ENCODE measurements at places on chromosomes 6 and 20.

- DNase-seq, result no peak
These were observed 211.4 kb upstream of the RIN2 start for GRCh38 chr20:19546648-19547047.

DNA sequence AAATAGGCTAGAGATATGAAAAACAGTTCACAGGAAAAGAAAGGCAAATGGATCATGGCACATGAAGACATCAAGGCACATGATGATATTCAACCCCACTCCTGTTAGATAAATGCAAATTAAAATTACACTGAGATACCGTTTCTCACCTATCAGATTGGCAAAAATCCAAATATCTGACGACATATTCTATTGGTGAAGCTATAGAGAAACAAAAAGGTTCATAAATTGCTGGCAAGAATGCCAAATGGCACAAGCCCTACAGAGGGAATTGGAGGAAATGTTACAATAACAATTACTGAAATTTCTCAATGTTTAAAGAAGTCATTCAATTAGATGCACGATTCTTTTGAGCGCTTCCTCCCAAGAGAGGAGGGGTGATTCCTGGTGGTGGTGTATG lies 45.3 kb upstream of the DSN1 start:
- DNase-seq, result no peak

DNA sequence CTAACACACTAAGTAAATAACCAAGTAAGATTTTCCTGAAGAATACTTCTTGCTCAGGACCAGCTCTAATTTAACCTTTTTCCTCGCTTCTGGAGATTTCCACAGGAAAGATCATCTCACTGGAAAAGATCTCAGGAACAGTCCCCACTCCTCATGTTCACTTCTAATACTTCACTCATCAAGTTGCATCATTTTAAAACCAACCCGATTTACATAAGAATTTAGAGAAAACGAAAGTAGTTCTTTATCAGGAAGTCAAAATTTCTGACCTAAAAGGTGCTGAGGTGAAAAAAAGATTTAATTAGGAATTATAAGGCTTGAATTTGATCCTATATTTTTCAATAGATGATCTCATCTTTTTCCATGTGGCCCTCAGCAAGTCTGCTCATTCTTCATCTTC lies 46.6 kb upstream of the PKHD1 start:
- DNase-seq, result no peak

- DNase-seq, result peak; percentile 98
These were observed 11.1 kb downstream of the RPL7L1 start for GRCh38 chr6:42890311-42891198.

DNA sequence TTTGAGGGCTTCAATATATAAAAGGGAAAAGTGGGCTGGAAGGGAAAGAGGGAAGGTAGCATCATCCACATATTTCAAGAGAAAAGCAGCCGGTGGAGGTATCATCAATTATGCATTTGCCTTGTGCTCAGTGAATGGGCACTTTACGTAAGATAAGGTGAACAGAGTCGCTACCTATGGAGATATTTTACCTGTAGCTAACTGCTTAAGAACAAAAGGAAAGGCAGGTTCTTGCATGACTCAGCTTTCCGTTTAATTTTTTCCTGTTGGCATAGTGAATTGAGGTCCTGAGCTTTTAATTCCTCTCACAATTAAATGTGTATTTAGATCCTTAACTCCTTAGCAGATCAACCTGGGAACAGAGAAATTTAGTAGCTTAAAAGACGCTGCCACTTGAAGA lies 25.5 kb upstream of the PLCB4 start:
- DNase-seq, result no peak

- DNase-seq, result no peak
These were observed 25.3 kb downstream of the RBCK1 start for GRCh38 chr20:433300-433975.

- DNase-seq, result no peak
These were observed 12.8 kb downstream of the ESF1 start for GRCh38 chr20:13771853-13772453.

GRCh38 chr6:149014631-149015534 lies 268.1 kb downstream of the UST start:
- peak; percentile 25 for DNase-seq

GRCh38 chr6:135063926-135064325 lies 9.3 kb upstream of the HBS1L start:
- peak; percentile 72 for DNase-seq

GRCh38 chr20:18314786-18315406 lies 26.6 kb downstream of the ZNF133 start:
- no peak for DNase-seq

DNA sequence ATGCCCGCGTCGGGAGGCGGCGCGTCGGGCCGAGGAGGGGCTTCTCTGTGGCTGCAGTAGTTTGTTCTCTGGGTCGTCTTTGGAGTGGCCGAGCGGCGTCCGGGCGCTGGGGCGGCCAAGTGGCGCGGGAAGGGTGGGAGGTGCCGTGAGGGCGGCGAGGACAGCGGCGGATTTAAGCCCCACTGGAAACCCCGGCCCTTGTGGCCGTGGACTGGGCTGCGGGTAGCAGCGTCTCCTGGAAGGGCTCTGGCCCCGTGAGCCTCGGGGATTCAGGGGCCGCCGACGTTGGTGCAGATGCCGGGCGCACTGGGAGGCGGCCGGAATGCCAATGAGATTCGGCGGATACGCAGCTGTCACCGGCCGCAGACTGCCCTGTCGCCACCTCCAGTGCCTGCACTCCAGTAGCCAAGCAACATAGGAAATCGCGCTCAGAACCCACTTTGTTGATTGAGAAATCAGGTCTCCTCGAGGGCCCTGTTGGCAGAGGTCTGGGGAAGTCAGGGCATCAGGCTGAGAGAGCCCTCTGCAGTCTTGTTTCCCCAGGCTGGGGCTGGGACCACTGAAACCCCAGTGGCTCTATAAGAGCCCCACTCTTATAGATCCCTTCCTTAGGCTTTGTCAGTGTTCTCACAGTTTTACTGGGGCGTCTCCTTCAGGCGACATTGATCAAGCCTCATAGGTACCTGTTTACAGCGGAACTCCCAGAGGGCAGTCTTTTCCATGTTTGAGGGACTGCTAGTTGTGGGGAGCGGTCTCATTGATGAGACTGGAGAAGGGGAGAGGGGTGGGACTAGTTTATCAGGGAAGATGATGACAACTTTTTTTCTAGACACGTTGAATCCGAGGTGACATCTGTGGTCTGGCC lies 642 bp downstream of the GZF1 start:
- peak; percentile 34 for DNase-seq

DNA sequence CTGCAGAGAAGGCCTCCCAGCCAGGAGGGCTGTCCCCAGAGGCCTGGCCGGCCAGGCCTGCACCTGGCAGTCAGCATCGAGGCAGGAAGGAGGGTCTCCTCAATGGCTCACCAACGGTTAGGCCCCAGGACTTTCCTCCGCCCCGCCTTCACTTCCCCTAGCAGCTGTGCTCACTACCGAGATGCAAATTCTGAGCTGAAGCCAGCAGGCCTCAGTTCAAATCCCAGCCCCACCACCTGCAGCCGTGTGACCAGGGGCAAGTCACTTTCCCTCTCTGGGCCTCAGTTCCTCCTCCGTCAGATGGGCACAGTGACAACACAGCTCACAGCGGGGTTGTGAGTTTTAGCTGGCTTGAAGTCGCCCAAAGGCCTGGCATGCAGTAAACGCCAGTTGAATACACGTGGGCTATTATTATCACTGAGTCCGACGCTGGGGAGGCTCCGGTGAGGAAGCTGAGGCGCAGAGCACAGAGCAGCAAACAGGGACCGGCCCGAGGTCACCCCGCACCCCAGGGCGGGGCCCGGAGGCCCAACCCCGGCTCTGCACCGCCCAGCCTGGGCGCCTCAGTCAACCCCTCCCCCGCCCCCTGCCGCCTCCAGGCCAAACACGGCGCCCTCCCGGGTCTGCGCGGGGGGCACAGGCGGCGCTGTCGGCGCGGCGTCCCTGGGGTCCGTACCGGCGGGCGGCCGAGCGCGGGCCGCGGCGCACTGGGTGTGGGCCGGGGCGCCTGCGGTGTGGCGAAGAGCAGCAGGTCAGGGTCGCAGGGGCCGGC lies 671 bp downstream of the E2F1 start:
- DNase-seq, result peak; percentile 12

DNA sequence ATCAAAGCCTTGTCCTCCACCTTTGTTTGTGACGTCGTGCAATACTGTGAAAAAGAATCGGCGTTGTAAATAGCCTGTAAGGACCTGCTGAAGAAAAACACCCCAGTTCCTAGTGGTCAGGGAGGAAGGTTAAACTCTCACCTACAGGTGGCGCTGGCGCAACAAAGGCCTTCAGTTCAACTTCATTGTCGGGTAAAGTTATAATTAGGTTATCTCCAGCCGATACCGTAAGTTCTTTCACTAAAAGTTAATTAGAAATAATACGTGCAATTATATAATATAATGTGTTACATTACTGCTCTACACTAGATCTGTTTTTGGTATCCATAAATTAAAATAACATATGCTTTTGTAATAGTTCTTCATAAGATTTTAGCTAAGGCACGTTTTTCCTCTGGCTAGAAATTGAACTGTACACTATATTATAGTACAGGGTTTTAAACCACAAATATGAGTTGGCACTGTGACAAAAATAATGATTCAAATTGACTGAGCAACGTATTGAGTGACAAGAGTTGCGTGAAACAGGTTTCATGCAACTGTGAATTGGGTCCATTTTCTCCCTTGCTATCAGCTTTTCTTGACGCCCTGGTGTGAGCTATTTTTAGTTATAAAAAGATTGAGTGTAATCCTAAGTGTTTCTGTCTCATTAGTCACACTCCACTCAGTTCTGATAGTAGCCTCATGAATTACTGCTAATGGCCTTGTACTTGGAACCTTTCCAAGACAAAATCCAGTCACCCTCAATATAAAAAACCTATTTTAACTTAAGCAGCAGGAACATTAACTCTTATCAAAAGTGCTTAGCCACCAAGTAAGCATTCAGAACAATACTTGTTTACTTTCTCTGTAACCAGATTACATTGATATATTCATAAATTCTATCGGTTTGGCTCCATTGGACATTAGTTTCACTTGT lies 62.3 kb downstream of the KIAA0319 start:
- peak; percentile 70 for DNase-seq

DNA sequence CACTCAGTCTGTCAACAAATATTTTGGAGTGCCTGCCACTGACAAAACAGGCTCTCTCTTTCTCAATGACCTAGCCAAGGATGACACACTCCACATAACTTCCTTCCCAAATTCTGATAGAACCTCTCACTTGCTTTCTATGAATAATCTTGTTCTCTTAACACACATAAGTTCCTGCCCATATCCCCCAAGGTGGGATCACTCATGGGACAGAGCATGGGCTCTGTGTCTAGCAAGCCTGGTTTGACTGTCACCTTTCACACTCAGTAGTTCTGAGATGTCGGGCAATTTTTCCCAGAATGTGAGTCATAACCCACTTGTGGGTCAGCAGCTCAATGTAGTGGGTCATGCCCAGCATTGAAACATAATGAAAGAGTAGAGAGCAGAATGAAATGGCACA lies 78.1 kb downstream of the LRFN2 start:
- DNase-seq, result no peak

DNA sequence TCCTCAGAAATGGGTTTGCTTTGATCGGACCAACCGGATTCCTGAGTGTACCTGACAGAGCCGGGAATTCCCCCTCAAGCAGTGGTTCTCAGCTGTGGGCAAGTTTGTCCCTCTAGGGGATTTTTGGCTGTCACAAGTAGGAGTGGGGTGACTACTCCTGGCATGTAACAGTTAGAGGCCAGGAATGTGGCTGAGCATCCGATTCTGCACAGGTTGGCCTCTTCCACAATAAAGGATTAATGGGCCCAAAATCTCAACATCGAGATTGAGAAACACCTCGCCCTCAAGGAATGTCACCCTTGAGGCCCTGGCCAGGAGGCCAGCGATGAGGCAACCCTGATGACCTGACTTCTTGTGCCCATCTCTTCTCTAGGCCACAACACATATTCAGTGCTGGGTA lies 7.9 kb downstream of the AGPAT4 start:
- no peak for DNase-seq

- no peak for DNase-seq
These were observed 33.6 kb upstream of the NRSN1 start for GRCh38 chr6:24092407-24092806.

- DNase-seq, result no peak
These were observed 431.6 kb downstream of the GJA1 start for GRCh38 chr6:121867095-121867494.

GRCh38 chr6:113271437-113271836 lies 585.7 kb upstream of the MARCKS start:
- DNase-seq, result no peak

GRCh38 chr6:36717231-36717825 lies 19.7 kb downstream of the RAB44 start:
- DNase-seq, result no peak

DNA sequence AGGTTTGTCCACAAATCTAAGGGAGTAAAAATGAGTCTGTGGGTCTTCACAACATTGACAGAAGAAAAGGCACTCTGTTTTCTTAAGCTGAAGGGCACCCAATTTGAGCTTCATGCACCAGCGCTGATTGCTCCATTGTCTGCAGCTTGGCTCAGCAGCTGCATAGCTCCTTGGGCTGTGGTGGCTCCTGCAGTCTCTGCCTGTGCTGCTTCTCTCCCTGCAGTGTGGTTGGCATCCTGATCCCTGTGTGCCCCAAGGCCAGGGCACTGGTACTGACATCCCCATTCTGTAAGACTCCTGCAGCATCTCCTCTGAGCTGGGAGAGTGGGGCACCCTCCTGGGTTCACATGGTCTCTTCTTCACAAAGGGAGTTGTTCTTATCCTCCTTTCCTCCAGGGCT lies 83.2 kb upstream of the B3GAT2 start:
- DNase-seq, result no peak

DNA sequence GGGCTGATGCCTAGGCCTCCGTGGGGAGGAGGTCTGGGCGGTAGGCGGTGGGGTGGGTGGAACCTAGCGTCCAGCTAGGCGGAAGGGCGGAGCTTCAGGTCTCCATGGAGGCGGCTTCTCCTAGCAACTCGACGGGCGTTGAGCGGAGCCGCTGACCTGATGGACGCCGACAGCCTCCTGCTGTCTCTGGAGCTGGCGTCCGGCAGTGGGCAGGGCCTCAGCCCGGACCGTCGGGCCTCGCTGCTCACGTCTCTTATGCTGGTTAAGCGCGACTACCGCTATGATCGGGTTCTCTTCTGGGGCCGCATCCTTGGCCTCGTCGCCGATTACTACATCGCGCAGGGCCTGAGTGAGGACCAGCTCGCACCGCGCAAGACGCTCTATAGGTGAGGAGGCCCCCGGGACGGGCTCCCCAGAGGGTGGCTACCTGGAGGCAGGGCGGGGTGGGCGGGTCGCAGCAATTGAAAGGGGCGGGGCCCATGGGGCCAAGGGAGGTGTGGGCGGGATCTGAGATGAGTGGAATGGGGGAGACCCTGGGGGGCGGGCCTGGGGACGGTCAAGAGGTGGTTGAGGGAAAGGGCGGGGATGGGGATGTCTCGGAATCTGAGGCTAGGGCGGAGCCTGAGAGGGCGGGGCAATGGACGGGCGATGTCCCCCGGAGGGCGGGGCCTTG lies at the start of gene RSPH9:
RSPH9 (plus strand) TSS at position 97 of the 673 bp plus-strand sequence; CDS start at position 160, 63 bp downstream.
- DNase-seq, result no peak

GRCh38 chr20:3987296-3987695 lies 28.1 kb downstream of the RNF24 start:
- no peak for DNase-seq

DNA sequence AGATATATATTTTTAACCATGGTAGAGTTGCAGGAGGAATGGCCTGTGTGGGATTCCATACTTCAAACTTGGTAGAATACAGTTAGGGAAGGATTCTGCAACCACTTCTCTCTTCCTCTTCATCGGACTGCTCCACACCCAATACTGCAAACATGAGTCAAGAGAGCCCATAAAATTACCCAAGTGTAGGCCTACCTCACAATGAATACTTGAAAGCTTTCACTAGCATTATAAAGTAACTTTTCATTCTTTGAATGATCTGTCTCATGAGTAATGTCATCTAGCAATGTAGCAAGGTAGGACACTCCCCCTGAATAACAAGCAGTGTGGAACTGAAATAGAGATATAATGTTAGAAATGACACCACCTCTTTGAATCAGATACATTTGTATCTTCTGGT lies 79.4 kb downstream of the FOXC1 start:
- DNase-seq, result no peak
